ENCODE measurements at places on chromosomes 7 and 10.

DNA sequence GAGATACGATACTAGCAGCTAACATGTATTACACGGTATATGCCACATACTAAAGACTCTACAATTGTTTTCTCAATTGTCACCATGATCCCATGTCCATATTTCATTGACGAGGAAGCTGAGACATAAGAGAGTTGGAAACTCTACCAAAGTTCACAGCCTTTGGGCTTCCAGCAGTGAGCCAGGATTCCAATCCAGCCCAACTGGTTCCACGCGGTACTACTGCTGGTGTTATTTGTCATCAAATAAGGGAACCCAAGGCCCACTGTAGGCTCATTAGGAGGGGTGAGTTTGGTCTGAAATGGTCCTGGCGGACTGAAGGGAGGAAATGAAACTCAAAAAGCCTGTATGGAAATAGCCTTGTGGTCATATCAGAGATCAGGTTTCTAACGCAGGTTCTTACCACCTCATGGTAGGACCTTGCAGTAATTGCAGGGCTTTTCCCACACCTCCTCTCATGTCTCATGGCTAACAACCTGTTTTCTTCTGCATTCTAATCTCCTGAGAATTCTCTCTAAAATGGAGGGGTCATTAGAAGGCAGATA, 814.6 kb downstream of the LRMDA start:
- DNase-seq: no peak

GRCh38 chr7:100863406-100863950, 3.7 kb upstream of the TRIP6 start:
- peak; percentile 89 for DNase-seq

DNA sequence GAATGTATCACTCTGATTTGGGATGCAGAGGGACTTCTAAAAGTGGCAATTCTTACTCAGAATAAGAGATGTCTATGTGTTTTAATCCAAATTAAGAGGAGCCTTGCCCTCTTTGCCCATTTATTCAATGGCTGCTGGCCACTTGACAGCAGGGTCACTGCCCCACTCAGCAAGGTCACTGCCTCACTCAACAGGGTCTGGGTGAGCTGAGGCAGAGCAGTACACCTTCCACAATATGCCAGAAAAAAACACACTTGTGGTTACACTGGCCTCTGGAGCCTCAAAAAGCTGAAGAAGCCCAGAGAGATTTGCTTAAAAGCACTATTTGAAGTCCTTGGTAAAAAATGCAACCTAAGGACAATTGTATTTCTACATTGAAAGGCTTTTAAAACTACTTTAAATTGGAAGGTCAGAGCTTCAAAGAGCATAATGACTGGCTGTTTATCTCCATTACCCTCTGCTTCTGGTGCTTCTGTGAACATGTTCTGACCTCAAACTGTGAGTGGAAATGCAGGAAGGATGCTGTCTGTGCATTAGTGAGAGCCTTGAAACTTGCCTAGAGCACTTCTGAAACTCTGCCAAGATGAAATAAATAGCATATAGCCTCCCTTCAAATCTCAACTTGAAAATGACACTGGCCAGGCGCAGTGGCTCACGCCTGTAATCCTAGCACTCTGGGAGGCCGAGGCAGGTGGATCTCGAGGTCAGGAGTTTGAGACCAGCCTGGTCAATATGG, 35.1 kb upstream of the WIPF3 start:
- no peak for DNase-seq

DNA sequence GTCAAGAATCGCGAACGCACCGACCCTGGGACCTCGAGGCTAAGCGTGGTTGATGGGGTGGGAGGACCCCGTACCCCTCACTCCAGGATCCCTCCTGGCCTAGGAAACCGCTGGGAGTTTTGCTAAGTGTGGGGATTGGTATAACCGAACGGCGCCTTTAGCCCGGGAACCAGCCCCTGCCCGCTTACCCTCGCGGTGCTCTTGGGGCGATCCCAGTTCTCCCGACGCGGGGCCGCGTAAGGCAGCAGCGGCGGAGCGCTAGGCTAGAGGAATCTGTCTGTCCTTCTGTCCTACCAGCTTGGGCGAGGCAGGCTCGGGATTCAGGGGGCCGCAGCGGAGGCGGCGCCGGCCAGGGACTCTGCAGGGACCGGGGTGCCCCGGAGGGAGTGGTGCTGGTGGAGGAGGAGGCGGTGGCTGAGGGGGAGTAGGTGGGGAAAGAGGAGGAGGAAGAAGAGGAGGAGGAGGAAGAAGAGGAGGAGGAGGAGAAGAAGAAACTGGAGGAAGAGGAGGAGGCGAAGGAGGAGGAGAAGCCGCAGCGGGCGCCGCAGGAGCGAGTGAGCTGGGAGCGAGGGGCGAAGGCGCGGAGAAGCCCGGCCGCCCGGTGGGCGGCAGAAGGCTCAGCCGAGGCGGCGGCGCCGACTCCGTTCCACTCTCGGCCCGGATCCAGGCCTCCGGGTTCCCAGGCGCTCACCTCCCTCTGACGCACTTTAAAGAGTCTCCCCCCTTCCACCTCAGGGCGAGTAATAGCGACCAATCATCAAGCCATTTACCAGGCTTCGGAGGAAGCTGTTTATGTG, 439 bp upstream of the EMX2 start:
- DNase-seq: peak; percentile 13

DNA sequence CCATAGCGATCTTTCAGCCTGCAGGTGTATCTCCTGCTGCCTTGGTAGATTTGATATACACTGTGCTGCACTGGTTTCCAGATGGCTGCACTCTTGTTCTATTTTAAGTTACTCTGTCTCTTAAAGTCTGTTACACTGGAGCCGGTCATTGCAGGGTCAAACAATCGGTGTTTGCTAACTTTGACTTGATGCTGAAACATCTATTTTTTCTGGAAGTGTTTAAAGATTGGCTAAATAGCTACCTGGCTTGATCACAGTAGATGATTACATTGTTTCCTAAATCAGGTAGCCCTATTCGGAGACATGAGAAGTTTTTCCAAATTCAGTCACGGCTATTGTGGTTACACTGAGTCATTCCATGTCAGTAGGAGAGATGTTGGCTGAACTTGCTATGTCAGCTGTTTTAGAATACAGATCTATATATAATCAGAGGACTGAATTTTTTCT, 574.8 kb downstream of the ETV1 start:
- DNase-seq: no peak

DNA sequence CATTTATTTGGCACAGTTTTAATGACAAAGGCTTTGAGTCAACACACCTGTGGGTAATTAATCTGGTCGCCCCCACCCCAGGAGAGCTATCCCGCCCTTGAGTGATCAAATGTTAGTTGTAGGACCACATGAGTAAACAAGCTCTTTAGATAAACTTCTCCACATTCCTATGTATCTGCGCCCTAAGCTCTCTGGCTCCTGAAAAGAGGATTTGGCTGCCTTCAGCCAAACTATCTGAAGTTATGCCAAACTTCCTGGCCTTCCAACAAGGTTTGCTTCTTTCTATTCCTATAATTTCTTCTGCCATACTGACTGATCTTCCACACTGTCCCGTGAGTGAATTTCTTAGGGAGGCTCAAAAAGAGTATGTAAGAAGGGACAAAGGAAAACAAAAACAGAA, 134.2 kb downstream of the RALA start:
- DNase-seq: no peak

DNA sequence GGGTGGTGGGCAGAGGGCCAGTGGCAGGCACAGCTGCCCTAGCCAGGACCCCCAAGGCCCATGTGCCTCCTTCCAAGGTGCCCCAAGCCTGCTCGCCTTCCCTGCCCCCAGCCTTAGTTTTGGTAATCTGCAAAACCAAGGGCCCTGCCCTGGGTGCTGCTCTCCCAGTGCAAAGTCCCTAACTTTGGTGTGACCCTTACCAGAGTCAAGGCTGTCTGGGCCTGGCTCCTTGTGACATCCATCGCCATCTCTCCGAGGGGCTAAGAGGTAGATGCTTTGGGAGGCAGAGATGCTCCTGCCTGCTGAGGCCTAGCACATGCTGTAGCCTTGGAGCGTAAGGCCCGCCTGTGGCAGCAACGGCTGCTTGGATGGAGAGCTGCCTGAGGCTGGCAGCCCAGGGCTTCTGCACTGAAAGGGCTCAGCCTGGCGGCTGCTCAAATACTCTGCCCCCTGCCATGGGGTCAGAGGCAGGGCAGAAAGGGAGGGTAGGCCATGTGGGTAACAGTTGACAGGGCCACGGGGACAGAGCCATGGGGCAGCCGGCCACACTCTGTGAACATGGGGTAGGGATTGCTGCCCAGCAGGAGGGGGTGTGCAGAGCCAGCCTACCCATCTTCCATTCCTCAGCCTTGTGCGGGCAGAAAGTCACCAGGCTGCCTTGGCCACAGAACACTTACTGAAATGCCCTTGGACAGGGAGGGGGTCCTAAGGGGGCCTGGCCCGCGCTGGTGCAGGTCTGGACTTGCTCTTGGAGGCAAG, 17.9 kb upstream of the MYL7 start:
- no peak for DNase-seq

- DNase-seq: peak; percentile 20
These were observed 290.3 kb downstream of the AHR start for GRCh38 chr7:17588730-17589129.

DNA sequence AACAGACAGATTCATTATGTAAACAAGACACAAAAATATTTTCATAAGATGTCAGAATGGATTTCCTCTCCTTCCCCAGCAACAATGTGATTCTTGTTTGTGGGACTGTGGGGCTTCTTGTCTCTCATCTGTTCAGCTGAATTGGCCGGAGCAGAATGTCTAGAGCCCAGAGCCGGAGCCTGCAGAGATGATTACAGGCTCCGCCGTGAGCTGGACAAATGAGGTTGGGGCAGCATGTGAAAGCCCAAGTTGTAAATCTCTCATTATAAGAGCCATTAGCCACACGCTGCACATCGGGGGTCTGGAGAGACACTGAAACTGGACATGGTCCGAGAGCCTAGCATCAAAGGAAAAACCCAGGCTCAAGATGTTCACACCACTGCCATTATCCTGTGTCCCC, 137.0 kb upstream of the ADAM12 start:
- DNase-seq: no peak

DNA sequence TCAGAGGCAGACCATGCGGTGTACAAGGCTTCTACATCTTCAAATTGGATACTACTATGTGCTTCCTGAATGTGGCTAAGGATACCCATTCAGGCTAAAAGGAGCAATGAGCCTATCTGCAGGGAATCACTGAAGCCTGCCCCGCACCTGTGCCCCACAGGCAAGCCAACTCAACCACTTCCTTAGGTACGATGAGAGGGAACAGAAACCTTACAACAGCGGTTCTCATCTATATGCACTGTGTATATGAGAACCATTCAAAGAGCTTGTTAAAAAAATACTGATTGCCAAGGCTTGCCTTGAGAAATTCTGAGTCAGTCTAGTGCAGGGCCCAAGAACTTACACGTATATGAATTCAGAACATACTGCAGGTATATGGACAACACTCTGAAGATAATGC, 679.6 kb downstream of the PARD3 start:
- no peak for DNase-seq

DNA sequence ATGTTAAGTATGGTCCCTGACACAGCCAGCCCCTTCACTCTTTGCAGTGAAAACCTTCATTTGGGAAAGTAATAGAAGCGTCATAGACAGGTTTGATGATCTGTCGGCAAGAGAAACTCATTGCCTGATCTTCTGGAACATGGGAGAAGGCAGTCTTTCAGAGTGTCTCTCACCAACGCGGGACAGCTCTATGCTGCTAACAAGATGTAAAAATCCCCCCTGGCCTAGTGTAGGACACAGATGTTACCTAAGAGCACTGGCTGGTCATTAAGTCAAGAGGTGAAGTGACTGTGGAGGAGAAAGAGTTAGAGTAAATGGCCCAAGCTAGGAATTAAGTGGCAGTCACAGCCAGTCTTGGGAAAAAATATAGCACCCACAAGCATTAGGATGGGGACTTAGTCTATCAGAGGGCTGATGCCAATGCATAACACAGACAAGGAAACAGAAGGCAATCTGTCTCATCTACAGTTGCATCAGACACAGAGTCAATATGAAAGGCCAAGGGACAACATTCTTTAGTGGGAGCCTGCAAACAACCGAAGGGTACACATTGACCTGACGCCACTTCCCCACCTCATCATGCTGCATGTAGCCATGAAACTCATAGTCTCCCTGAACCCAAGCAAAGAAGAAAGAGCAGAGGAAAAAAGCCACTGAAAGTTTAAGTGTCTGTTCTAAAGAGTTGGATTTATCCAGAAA, 69.5 kb downstream of the SORCS1 start:
- no peak for DNase-seq

- DNase-seq: no peak
These were observed 11.6 kb upstream of the MICALL2 start for GRCh38 chr7:1470901-1471300.

- DNase-seq: no peak
These were observed 33.6 kb downstream of the ARID5B start for GRCh38 chr10:61935077-61935476.

DNA sequence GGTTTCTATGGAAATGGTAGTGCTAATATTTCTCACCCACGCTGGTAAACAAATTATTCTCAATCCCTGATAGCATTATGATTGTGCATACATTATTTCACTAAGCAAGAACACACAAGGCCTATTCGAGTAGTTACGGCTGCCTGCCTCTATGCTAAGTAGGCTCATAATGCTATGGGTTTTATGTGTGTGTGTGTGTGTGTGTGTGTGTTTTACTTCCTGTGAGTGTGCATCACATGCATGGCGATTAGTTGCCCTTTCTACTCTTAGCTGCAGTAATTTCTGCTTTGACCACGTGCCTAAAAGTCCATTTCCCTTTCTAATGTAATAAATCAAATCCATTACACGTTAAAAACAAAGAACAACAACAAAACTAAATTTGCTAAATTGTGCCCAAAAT, 117.0 kb downstream of the CHCHD3 start:
- peak; percentile 6 for DNase-seq

DNA sequence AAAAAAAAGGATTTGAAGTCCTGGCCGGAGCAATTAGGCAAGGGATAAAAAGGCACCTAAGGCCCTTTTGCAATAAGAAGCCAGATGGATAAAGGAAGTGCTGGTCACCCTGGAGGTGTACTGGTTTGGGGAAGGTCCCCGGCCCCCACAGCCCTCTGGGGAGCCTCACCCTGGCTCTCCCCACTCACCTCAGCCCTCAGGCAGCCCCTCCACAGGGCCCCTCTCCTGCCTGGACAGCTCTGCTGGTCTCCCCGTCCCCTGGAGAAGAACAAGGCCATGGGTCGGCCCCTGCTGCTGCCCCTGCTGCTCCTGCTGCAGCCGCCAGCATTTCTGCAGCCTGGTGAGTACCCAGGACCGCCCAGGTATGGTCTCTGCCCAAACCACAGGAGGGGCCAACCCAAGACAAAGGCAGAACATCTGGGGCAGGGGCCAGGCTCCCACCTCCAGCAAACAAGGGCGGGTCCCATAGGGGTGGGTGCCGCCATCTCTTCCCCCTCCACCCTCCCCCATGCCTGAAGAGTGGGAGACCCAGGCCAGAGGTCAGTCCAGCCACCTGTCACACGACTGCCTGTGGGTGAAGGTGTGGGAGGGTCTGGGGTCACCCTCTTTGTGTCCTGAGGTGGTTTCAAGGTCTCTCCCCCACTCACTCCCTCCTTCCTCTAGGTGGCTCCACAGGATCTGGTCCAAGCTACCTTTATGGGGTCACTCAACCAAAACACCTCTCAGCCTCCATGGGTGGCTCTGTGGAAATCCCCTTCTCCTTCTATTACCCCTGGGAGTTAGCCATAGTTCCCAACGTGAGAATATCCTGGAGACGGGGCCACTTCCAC, at the start of gene PILRB:
Gene PILRB (plus strand): TSS at position 91 of the 830 bp plus-strand sequence. CDS start 186 bp downstream, at position 277.
- no peak for DNase-seq
